Right lobe of liver (tissue), 6 donors: ENCODE measurements at places on chromosomes 11 and 22.
A peak's percentile ranks its signal among the peaks of the same experiment; 100 is the strongest.

- DNase-seq, result no peak
These were observed 30.5 kb upstream of the FNBP4 start for GRCh38 chr11:47797633-47798032.

GRCh38 chr11:132052904-132053303, 682.5 kb downstream of the NTM start:
- no peak for DNase-seq

DNA sequence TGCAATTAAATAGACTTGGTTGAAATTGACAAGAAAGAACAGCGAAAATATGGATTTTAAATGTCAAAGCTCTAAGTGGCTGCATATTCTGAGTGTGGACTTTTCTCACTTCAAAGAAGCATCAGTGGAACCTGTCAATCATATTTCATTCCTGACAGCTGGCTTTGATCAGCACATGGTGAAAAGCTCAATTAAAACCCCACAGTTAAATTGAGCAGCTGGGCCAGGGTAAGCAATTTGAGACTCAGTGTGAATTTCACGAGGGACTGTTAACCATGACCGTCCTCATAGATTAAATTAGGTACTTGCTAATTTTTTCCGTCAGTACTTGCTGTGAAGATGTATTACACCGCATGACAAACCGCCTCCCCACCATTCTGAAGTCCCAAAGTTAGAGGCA, 11.0 kb upstream of the OR10D3 start:
- DNase-seq, result no peak

DNA sequence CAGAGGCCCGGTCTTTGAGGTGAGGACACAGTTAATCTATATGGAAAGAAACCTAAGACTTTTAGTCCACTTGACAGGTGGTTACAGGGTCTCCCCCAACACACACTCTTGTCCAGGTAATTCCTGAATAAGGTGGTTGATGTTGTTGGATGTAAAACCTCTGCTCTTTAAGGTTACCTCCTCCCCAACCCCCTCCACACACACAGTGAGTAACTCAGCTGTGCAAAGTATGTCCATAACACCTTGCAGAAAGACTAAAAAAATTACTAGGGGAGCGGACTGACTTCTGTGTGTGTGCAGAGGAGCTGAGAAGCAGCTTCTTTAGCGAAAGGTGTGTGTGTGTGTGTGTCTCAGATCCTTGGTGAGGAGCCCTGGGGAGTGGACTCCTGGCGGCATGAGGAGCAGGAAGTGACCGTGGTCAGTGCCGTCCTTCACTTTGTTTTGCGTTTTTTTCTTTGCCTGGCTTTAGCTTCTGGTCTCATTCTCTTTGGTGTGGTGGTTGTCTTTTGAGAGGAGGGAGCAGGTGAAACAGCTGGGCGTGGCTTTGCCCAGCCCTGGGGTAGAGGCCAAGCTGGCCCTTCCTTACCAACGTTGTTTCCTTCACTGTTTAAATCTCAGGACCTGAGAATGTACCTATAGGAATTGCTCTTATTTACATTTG, 1.7 kb downstream of the ZBED4 start:
- DNase-seq, result peak; percentile 33

- DNase-seq, result no peak
These were observed 25.8 kb upstream of the TREH start for GRCh38 chr11:118705111-118705741.
